ENCODE measurements at places on chromosomes 3 and 15.

- DNase-seq, result no peak
These were observed 70.6 kb upstream of the SNRK start for GRCh38 chr3:43215663-43216275.

- DNase-seq, result no peak
These were observed 55.9 kb downstream of the ARHGAP31 start for GRCh38 chr3:119350114-119350513.

DNA sequence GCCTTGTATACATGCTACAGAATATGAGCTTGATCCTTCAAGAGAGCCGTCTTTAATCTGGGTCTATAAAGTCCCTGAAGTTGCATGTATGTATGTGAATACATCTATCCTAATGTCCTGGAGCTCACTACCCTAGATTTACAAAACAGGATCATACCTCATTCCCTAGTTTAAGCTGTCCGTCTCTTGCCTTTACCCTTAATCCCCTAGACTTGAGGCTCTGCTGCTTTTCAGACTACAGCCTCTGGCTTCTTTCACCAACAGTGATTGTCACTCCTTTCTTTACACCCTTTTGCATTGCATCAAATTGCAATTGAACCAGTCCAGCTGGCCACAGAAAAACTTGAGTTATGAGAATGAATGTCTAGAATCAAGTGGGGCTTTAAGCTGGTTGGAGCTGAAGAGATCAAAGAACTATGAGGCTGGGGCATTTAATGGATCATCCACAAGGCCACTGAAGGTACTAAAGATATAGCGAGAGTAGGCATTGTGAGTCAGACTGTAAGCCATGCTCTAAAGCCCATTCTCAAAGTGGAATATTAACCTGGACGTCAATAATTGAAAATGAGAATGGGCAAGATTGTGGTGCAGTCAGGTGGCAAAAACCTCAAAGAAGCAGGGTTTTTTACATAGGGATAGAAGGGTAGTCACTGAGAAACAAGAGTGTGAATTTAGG, 12.3 kb upstream of the PLD1 start:
- DNase-seq, result no peak

DNA sequence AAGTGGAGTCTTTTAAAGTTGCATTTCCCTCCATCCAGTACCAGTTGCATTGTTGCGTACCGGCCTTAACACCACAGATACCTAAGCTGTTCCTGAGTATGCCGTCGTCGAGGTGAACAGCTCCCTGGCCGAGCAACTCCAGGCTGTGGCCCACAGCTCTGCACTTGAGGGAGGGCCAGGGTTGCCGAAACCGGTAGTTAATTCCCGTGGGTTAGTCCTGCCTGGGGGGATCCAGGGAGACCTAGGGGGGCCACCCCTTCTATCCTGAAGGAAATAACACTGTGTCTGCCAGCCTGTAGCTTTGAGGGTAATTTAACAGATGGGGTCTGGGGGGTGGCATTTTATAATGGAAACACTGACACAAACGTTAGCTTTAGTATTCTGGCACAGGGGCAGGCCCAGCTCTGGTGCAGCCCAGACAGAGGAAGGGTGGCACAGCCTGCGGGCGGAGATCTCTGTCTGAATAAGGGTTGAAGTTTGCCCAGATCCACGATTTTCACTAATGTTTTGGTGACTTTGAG, 60.8 kb downstream of the RGMA start:
- DNase-seq, result no peak

GRCh38 chr3:10753964-10754363, 62.1 kb upstream of the SLC6A11 start:
- no peak for DNase-seq

DNA sequence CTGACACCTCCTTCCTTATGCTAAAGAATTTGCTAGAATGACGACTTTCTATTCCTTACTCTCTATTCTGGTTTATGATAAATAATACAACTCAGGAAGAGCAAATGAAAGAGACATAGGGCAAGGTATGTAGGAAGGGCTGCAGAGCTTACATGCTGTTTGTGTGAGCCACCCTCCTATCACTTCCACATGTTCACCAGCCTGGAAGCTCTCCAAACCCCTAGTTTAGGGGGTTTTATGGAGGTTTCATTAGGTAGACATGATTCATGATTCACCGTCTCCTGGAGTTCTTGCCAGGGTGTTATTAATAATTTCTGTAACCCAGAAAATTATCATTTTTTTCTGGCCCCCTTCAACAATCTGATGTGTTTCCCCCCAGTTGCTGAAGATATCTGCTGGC, 172.1 kb upstream of the COL8A1 start:
- no peak for DNase-seq

DNA sequence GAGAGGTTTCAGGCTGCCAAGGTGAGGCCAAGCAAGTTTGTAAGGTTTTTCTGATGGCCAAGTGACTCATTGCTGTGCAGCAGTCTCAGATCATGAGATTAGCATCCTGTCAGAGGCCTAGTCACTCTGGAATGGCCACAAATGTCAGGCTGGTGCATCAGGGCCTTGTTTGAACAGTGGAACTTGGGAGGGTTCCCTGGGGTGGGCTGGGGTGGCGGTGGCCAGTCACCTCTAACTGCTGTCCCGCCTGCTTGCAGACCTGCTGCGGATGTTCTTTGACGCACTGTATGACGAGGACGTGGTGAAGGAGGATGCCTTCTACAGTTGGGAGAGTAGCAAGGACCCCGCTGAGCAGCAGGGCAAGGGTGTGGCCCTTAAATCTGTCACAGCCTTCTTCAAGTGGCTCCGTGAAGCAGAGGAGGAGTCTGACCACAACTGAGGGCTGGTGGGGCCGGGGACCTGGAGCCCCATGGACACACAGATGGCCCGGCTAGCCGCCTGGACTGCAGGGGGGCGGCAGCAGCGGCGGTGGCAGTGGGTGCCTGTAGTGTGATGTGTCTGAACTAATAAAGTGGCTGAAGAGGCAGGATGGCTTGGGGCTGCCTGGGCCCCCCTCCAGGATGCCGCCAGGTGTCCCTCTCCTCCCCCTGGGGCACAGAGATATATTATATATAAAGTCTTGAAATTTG, 2.8 kb upstream of the FAM131A start:
- no peak for DNase-seq

DNA sequence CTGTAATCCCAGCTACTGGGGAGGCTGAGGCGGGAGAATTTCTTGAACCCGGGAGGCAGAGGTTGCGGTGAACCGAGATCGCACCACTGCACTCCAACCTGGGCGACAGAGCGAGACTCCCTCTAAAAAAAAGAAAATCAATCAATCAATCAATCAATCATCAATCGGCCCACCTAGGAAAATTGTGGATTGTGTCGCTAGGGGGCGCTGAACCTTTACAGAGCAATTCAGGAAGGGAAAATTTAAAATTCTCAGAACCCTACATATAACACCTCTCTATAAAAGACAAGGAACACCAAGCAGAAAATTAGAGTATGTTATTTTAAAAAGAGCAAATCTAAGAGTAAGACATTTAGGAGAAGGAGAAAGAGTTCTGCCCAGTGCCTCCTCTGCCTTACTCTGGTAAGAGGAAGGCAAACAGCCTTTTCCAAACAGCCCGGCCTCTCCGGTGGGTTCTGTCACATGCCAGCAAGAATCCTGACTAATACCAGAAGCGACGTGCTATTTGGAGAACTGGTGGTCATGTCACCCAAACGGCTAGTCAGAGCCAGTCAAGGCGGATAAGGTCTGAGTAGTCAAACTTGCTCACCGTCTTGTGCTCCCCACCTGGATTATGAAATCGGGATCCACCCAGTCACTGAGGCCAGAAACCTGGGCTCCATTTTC, 22.3 kb upstream of the SMCO1 start:
- DNase-seq, result no peak

GRCh38 chr15:66294157-66294931, 976 bp downstream of the DIS3L start:
- peak; percentile 75 for DNase-seq

GRCh38 chr3:173685456-173685855, 287.9 kb downstream of the NLGN1 start:
- no peak for DNase-seq

DNA sequence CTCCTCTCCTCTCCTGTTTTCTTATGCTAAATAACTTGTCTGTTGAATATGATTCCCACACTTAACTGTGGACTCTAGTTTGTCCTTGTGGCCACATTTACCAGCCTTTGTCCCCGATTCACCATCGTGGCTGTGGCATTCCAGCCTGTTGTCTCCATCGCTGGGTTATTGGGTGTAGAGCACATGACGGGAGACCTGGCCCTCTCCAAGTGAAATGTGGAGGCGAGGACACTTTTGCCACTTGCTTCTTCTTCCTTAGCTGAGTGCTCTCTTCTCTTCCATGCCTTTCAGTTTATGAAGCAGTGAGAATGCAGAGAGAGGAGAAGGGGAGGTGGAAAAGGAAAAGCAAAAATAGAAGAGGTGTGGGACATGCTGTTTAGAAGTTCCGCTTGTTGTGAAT, 61.5 kb upstream of the SAMMSON start:
- DNase-seq, result no peak

- DNase-seq, result no peak
These were observed 16.6 kb upstream of the SEMA3F start for GRCh38 chr3:50138266-50139200.

DNA sequence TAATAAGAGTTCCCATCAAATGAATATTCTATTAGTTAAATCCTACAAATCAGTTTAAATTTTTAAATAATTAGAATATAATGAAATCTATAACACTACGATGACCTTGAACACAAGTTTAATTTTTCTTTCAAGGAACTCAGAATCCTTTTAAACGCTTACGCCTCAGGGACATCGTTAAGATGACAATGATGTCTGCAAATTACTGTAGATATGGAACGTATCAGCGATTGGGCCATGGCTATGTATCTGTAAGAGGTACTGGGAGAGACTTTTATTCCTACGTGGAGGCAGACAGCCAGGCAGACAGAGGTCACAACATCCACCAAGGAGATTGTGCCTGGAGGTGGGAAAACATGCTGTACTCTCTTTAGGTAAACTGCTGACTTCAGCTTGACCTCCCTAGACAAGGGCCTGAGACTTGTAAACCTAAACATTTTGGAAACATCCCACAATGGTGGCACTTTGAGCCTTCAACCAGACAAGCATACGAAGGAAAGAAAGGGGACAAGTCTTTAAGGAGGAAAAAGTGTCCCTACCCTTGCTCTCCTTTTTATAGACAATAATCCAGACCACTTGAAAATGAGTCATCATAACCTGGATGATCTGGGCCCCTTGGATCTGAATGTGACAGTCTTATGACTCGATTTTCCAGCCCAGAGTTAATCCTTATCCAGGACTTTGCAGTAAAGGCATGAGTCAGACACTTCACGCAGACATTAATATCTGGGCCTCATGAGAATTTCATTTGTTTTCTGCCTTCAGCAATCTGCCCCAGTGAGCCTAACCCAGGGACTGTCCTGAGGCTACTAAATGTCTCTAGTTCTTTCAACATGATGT, 6.8 kb upstream of the LDHAL6B start:
- peak; percentile 51 for DNase-seq

DNA sequence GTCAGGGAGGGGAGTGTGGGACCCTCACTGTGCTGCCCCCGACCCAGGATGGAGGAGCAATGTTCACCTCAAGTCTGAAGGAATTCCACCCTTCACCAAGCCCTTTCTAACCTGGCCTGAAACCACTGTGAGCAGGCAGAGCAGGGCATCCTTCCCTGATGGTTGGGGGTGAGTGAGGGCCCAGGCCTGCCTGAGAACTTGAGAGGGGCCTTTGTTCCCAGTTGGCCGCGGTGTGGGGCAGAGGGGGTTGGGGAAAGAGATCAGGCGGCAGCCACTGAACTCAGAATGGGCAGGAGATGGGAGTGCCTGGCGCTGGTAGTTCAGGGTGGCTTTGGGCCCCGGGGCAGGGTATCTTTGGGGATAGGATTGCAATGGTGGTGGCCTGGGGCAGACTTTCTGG, 103.5 kb upstream of the RPL32 start:
- DNase-seq, result no peak

- peak; percentile 21 for DNase-seq
These were observed 524.1 kb upstream of the CFAP20DC start for GRCh38 chr3:59573911-59574310.

- DNase-seq, result no peak
These were observed 5.6 kb upstream of the FEM1B start for GRCh38 chr15:68271854-68272471.

GRCh38 chr3:82194870-82195269, 433.4 kb upstream of the GBE1 start:
- no peak for DNase-seq

DNA sequence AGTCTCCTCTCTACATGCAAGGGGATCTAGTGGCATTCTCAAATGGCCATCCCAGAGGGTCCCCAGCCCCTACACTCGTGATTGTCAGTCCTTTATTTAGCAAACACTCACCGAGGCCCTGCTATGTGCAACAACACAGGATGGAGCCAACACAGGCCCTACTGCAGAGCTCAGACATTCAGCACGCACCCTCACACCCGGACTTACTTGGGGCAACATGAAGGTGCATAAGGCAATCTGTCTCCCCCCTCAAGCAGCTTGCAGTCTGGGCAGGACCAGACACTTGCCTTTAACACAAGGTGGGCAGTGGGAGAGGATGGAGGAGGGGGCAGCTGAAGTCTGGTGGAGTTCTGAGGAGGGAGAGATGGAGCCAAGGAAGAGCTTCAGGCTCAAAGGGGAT, 258.4 kb downstream of the XXYLT1 start:
- no peak for DNase-seq

GRCh38 chr15:99104788-99105513, at the start of gene SYNM:
SYNM (plus strand) TSS chr15:99105080; CDS start chr15:99105200, 120 bp downstream.
- peak; percentile 12 for DNase-seq

- no peak for DNase-seq
These were observed 44.6 kb downstream of the TLE3 start for GRCh38 chr15:70053001-70053715.

- DNase-seq, result no peak
These were observed 8.0 kb downstream of the MBNL1 start for GRCh38 chr3:152276681-152277080.

DNA sequence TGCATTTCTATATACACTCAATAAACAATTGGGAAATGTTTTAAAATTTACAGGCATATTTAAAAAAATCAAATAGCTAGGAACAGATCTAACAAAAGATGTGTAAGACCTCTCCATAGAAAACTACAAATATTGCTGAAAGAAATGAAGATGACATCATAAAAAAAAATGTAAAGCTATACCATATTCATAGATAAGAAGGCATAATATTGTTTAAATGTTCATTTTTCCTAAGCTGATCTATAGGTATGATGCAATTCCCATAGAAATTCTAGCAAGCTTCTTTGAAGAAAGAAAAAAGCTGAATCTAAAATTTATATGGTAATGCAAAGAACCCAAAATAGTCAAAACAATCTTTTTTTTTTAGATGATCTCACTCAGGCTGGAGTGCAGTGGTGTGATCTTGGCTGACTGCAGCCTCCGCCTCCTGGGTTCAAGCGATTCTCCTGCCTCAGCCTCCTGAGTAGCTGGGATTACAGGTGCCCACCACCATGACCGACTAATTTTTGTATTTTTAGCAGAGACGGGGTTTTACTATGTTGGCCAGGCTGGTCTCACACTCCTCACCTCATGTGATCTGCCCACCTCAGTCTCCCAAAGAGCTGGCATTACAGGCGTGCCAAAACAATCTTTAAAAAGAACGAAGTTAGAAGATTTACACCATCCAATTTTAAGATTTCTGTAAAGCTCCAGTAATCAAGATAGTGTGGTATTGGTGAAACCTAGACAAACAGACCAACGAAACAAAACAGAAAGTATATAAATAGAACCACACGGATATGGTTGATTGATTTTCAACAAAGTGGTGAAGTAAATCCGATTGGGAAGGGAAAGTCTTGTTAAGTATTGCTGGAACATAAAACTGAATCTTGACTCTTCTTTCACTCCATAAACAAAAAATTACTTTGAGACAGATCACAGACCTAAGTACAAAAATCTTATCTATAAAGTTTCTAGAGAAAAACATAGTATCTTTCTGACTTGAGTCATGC, 6.3 kb upstream of the BHLHE40 start:
- DNase-seq, result no peak

Measured in HFF-Myc (cell line).